Activated CD4-positive, alpha-beta T cell treated with anti-CD3 and anti-CD28 coated beads for 48 hours (primary cell): ENCODE measurements at places on chromosomes 1 and 21.
A peak's percentile ranks its signal among the peaks of the same experiment; 100 is the strongest.

- DNase-seq = no peak
Observed at GRCh38 chr1:161096530-161096929, 1.6 kb upstream of the KLHDC9 start.

GRCh38 chr1:77948841-77949424 lies 29.9 kb downstream of the FUBP1 start:
- DNase-seq = no peak

- no peak for DNase-seq
Observed at GRCh38 chr1:8335246-8335645, 17.3 kb downstream of the SLC45A1 start.

- no peak for DNase-seq
Observed at GRCh38 chr1:58629031-58629462, 52.0 kb upstream of the TACSTD2 start.

- no peak for DNase-seq
Observed at GRCh38 chr1:211742889-211743529, 67.6 kb upstream of the NEK2 start.

GRCh38 chr1:30762152-30762929 lies 4.8 kb upstream of the LAPTM5 start:
- DNase-seq = no peak

DNA sequence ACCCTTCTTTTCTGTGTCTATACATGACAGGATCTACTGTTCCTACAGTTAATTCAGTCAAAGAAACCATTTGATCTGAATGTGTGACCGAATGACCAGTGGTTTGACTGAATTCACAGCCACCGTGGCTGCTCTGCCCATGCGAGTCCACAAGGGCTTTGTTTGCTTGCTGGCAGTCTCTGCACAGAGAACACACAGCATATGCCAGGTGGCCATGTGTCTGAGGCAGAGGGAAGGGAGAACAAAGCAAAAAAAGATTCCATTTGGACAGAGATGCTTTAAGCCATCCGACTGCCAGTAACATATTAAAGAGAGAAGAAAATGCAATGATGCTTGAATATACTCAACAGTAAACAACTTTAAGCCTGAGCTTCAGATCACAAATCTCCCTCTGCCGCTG lies 737.8 kb upstream of the CXADR start:
- DNase-seq = no peak

GRCh38 chr1:54518489-54518888 lies 29.5 kb upstream of the ACOT11 start:
- no peak for DNase-seq

DNA sequence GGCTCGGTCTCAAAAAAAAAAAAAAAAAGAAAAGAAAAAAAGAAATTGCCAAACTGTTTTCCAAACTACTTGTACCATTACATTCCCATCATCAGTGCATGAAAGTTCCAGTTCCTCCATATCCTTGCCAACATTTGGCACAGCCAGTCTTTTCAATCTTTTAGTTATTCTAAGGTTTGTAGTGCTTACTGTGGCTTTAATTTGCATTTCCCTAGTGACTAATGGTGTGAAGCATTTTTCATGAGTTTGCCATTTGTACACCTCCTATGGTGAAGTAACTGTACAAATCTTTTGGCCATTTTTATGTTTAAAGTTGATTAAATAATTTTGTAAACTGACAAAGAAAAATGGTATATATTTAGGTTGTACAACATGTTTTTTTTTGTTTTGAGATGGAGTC lies 70.7 kb downstream of the DEGS1 start:
- DNase-seq = no peak

DNA sequence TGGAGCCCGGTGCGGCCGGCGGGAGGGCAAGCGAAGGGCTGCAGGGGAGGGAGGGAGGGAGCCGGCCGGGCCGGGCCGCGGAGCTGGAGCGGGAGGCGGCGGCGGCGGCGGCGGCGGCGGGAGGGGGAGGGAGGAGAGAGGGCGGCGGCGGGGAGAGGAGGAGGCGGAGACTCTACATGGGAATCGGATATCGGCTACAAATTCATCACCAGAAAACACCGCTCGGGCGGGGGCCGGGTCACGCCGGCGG lies at the start of gene AKT3:
TSS of gene AKT3 (minus strand) at position 42 of the 250 bp plus-strand sequence. CDS start 7,073 bp downstream, outside the sequence.
- DNase-seq = peak; percentile 86

DNA sequence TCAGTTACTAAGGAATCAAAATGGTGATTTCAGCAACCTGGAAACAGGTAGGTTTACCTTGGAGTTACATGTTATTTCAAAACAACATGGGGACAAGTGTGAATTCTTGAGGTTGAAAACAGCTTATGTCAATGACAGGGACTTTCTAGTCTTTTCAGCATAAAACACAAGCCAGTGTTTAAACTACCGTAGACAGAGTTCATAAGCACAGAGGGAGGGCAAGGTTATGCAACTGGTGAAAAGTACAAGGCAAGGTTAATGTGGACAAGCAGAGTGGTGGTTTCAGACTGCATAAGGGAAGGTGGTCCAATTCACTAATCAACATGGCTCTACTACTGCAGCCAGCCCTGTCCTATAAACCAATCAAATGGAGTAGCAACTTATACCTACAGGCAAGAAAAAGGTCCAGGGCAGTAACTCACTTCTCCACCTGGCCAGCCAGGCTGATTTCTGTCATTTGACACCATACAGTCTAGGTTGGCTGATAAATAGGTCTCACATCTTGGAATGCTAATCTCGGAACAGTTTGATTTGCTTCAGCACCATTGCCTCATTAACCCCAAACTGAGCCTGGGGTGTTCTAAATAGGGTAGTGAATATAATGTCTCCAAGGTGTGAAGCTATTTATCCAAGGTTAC lies 250.3 kb upstream of the PROX1 start:
- no peak for DNase-seq

GRCh38 chr1:214360525-214361164 lies 79.7 kb downstream of the SMYD2 start:
- no peak for DNase-seq

DNA sequence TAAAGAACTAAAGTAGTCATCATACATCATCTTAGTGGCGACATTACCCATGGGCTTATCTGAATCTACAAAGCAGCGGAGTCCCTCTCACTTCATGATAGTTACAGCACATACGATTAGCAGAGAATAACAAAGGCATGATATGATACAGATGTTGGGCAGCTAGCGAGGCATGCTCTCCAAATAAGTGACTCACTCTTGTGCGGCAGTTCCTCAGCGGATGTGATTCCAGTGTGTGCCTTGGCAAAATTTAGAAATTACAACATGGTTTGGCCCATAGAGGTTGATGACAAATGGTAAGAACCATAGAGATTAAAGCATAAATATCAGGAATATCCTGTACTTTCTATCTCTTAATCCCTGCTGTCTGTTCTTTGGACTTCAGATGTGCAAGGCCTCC lies 48.1 kb upstream of the PAXBP1 start:
- no peak for DNase-seq

GRCh38 chr1:118902711-118903191 lies 85.4 kb downstream of the TBX15 start:
- no peak for DNase-seq

DNA sequence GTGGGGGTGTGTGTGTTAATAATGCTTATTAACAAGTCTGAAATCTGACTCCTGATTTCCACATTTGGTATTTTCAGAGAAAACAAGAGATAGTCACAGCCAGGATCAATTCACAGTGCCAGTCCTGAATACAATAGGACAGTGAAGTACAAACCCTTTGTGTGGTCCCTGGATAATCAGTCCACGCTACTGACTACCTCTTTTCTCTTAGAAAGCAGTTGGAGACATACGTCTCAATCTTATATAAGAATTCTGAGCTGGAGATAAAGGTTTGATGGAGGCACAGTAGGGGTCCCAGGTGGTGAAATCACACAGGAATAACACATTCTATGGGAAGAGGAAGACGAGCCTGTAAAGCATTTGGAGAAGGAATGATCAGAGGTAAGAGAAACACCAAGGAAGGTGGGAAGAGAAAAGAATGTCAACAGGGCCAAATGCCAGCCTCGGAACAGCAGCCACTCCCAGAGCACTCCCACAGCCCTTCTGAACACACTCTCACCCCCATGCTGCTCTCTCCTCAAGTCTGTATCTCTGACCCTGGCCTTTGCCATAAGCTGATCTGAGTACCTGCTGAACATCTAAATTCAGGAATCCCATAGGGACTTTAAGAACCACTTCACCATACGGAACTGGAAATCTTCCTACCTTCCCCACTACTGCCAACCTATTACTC lies 48.6 kb downstream of the TRAF5 start:
- DNase-seq = no peak

DNA sequence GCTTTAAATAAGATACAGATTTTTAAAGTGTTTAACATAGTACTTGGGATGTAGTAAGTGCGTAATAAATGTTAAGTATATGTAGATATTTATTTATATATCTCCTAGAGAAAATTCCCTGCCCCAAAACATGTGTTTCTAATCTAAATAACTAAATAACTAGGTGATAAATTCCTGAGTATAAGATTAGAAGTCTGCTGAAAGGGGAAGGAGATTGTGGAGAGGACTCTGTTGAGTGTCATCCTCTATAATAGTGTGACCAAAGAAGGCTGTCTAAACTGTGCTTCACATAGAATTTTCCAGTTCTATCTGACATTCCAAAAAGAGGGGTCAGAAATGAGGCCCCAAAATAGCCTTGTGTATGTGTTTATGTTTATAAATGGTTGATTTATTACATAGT lies 590.5 kb upstream of the ADAMTS5 start:
- no peak for DNase-seq

- no peak for DNase-seq
Observed at GRCh38 chr1:93739472-93739871, 57.8 kb upstream of the BCAR3 start.

DNA sequence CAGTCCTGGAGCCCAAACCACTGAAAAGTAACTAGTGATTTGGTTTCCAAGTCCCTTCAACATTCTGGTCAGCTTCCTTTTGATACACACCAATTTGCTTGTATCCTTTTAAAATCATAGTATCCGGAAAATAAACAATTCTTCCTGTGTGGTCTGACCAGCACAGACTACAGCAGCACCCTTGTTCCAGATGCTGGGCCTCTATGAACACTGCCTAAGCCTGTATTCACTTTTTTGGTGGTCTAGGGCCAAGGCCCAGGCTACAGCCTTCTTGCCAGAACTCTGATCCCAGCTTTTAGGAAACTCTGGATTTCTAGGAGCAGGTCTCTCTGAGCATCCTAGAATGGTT lies 801 bp upstream of the DDAH1 start:
- DNase-seq = no peak

DNA sequence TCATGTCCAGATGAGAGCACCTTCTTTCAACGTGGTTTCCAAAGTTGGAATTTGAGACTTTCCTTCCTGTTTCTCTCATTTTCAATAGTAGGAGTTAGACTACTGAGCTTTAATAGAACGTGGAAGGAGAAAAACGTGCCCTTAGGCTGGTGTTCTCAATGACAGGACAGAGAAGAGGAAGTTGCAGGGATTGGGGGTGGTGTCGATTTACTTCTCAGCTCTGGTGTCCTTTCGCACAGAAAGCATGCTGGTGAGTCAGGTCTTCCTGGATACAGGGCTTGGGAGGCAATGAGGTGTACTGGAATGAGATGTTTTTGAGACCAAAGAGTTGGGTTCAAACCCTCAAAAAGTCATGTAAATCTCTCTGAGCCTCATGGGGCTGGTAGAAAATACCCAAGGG lies 67.1 kb downstream of the HIVEP3 start:
- DNase-seq = no peak

GRCh38 chr1:227016990-227017389 lies 76.9 kb downstream of the COQ8A start:
- no peak for DNase-seq

- DNase-seq = peak; percentile 70
Observed at GRCh38 chr1:1137256-1138045, 21.6 kb upstream of the C1orf159 start.

DNA sequence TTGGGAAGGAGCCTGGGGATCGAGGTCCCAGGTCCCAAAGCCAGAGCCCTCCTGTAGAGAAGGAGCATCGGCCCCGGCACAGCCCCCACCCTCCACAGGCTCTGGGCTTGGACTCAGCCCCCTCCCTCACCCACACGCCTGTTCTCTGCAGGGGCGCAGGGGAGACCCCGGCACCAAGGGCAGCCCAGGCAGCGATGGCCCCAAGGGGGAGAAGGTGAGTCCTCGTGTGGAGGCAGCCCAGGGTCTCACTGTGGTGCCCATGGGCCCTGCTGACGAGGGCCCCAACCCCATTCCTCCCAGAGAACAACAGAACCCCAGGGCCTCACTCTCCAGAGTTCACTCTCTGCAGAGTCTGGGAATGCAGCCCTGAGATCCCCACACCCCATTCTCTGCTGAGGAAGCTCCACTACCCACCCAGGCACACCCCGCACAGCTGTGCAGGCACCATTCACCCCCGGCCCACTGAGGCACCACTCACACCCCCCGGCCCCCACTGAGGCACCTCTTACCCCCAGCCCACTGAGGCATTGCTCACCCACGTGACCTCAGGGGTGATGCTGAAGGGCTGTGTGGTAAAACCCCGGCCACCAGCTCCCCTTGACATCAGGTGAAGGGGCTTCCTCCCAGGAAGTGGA lies 21.8 kb downstream of the COL6A2 start:
- no peak for DNase-seq

DNA sequence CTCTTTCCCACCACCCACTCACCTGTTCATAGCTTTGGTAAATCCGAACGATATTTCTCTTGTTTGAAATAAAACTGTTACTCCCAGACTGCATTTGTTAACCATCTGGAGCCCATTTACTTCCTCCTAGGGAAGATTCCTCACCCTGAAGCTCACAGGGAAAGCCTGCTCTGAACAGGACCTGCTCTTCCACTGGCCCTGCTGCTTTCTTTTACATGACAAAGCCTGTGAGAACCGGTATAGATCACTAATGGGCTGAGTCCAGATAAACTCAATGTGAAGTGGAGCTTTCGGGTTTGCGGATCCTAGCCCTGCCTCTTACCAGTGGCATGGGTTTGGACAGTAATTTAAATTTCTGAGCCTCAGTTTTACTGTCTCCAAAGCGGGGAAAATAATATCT lies 45.2 kb downstream of the FAM163A start:
- DNase-seq = no peak

DNA sequence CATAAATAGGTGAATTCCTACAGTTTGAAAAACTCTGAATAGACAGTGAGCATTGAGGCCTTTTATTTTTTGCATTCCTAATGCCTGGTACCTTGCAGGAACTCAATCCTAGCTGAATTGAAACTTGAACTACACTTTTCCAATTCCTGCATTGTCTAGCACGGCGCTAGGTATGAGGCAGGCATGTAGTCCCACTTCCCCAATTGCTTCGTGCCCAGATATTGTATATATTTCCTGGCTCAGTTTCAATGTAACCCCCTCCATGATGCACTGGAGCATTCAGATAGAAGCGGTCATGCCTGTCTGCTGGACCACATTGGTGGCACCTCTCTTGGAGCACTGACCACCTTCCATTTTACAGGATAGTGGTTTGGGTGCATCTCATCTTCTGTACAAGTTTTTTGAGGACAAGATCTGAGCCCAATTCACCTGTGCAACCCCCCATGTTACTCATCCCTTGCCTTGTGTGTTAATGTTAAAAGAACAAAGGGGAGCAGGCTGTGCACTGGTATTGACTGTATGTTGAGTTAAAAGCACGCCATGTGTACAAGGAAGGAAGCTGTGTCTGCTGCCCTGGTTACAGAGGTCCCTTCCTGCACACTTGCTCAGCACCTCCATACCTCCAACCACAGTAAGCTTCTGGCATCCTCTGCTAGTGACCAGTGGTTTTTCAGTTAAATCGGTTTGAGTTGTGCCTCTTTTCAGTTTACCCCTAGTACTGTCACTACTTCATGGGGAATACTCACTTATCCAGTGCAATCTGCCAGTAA lies 10.0 kb upstream of the RAB7B start:
- DNase-seq = no peak

- no peak for DNase-seq
Observed at GRCh38 chr1:197024460-197024859, 42.6 kb downstream of the F13B start.
